Sigmoid colon (tissue), 7 donors: ENCODE measurements at places on chromosomes 3 and 15. TPM values are rescaled to one million over a fixed set of nuclear protein-coding genes. Genes with fewer than 3 reads are reported as not detected.

GRCh38 chr3:33790091-33790490, 8.3 kb upstream of the PDCD6IP start:
- no peak overlapping the region for H3K4me3 ChIP-seq
- no peaks in the 10 kb centered on the region for H3K27me3 ChIP-seq
- no peak for DNase-seq

DNA sequence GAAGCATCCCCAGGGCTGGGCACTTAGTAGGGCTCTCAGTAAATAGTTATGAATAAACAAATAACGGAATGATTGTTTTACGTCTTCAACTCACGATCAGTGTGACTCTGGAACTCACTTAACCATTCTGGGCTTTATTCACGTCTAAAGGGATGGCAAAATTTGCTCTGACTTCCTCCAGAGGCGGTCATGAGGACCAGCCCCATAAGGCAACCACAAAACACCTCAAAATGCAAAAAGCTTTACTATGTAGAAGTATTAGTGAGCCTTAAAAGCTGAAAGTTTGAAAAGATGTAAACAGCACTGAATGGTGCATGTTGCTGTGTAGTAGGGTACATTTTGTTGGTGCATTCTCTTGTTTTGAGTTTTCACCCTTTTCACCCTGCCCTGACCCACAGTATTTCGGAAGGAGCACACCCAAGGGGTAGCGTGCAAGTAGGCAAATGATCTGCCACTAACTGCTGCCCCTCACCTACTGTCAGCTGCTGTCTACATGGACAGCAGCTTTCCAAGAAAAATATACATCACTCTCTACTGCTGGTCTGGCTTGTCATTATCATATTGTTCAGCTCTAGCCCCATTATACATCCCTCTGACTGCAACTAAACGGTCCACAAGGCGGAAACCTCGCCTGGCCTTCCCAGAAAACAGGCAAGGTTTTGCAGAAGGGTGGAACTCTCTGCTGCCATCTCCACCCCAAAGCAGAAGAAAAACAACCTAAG, 308.5 kb upstream of the PROK2 start:
- no peak overlapping the region for H3K4me3 ChIP-seq
- DNase-seq, result no peak
- no peaks in the 10 kb centered on the region for H3K36me3 ChIP-seq
- no peak overlapping the region for H3K27ac ChIP-seq
- H3K4me1 ChIP-seq, result no peaks in the 10 kb centered on the region

- H3K4me3 ChIP-seq, result no peak overlapping the region
- no peaks in the 10 kb centered on the region for H3K4me1 ChIP-seq
- no peak overlapping the region for H3K27ac ChIP-seq
- H3K36me3 ChIP-seq, result peaks cover 6% of the 10 kb centered on the region
Measured at GRCh38 chr15:76235186-76235826, 76.0 kb downstream of the ETFA start.

CHMP2B gene
- 42.6 TPM for total RNA-seq

PAQR5 gene
- not detected for total RNA-seq

ACTRT3 gene
- total RNA-seq, result 1.1 TPM

GRCh38 chr15:85950101-85950500, 129.6 kb upstream of the AGBL1 start:
- H3K27ac ChIP-seq, result no peak overlapping the region
- H3K36me3 ChIP-seq, result no peaks in the 10 kb centered on the region
- no peaks in the 10 kb centered on the region for H3K4me1 ChIP-seq

DNA sequence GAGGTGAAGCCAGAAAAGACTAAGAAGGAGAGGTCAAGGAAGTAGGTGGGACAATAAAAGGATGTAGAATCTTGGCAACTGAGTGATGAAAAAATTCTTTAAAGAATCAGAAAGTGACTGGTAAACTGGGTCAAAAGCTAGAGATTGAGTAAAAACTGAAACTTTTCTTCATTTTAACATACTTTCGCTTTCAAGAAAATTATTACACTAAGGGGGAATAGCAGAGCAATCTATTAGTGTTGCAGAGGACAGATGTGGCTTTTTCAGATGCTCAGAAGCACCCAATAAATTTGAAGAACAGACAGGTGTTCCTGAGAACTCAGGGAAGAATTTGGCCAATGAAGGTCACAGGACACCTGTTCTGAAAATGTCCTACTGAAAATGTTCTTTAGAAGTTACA, 805.4 kb upstream of the ALCAM start:
- H3K4me1 ChIP-seq, result no peaks in the 10 kb centered on the region
- H3K27me3 ChIP-seq, result no peaks in the 10 kb centered on the region
- H3K4me3 ChIP-seq, result no peak overlapping the region
- H3K36me3 ChIP-seq, result no peaks in the 10 kb centered on the region
- H3K27ac ChIP-seq, result no peak overlapping the region

OR5H14 gene
- not detected for total RNA-seq

EIF3J gene
- 62.8 TPM for total RNA-seq

PP2D1 gene
- total RNA-seq, result not detected
